Esophagus muscularis mucosa (tissue), 4 donors: ENCODE measurements at places on chromosomes 12 and 14.

GRCh38 chr14:59334253-59334652 is 130.9 kb downstream of the GPR135 start:
- H3K4me1 ChIP-seq: peaks cover 92% of the 10 kb centered on the region
- H3K27me3 ChIP-seq: no peaks in the 10 kb centered on the region
- H3K27ac ChIP-seq: peak overlapping the region; percentile 83
- no peak overlapping the region for H3K4me3 ChIP-seq
- H3K36me3 ChIP-seq: peaks cover 7% of the 10 kb centered on the region
- DNase-seq: no peak

DNA sequence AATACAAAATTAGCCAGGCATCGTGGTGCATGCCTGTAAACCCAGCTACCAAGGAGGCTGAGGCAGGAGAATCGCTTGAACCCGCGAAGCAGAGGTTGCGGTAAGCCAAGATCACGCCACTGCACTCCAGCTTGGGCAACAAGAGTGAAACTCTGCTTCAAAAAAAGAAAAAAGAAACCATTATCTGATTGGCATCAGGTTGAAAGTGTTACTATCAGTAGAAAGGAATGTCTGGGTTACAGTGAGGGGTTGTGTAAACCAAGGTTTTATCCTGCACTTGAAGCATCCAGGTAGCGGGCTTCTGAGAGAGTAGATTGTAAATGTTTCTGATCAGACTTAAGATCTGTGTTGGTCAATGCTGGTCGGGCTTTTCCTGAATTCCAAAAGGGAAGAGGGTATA is 14.1 kb upstream of the OXA1L start:
- H3K27ac ChIP-seq: no peak overlapping the region
- no peak overlapping the region for H3K4me3 ChIP-seq
- DNase-seq: no peak

DNA sequence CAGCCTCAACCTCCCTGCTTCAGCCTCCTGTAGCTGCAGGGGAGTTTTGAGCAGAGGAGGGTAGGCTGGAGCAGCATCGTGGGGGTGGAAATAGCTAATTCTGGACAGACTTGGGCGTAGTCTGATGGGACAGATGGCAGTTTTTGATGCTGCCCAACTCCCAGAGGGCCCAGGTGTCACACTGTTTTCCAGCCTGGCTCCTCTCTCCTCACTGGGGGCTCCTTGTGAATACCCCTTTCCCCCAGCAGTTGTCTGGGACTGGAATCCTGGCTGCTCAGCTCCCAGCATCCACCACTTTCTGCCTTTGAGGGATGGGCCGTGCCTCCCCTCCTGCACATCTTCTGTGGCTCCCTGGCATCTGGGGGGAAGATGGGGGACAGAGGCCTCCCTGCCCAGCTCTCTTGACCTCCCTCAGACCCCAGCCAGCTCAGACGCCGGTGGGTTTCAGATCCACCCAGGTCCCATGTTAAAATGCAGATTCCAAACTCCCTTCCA is 34.0 kb downstream of the SH2B3 start:
- H3K4me3 ChIP-seq: no peak overlapping the region
- H3K27me3 ChIP-seq: no peaks in the 10 kb centered on the region
- peaks cover 93% of the 10 kb centered on the region for H3K4me1 ChIP-seq
- H3K36me3 ChIP-seq: no peaks in the 10 kb centered on the region

DNA sequence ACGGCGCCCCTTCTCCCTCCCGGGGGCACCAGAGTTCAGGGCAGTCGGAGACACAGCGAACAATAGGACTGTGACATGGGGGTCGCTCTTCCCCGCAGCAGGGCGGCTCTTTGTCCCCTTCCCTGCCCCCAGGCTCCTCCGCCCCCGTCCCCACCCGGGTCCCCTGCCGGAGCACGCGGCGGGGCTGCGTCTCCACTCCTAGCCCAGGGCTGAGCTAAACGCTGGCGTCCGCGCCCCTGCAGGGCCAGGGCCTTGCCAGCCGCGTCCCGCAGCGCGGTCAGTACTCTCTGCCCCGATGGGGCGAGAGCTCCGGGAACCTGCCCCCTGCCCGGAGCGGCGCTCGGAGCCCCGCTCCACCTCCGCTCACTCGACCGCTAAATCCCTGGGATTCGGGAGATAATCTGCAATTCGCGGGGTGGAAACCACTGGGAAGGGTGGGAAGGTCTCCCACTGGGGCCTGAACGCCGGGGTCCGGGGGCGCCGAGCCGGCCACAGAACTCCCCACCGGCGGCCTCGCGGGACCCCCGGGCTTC is 825 bp upstream of the CCDC85C start:
- H3K36me3 ChIP-seq: no peaks in the 10 kb centered on the region
- H3K27me3 ChIP-seq: no peaks in the 10 kb centered on the region
- peak overlapping the region; percentile 93 for H3K27ac ChIP-seq

GRCh38 chr12:43180242-43180641 is 371.8 kb downstream of the ADAMTS20 start:
- no peaks in the 10 kb centered on the region for H3K27me3 ChIP-seq
- H3K4me3 ChIP-seq: no peak overlapping the region
- H3K4me1 ChIP-seq: peaks cover 8% of the 10 kb centered on the region
- H3K27ac ChIP-seq: no peak overlapping the region
- H3K36me3 ChIP-seq: no peaks in the 10 kb centered on the region
